ENCODE measurements at places on chromosomes 7 and 10. TPM values are rescaled to one million over a fixed set of nuclear protein-coding genes. Genes with fewer than 3 reads are reported as not detected.

Gene PIK3CG
- total RNA-seq: 7.2 TPM

Gene SGMS1
- total RNA-seq: 8.1 TPM

Gene ANKRD22
- total RNA-seq: 0.78 TPM

Gene LRRC61
- total RNA-seq: 22.3 TPM

Gene NUDT1
- total RNA-seq: 79.8 TPM

Gene AKR1C8
- total RNA-seq: not detected

Gene LEP
- not detected for total RNA-seq

Gene RSPH10B
- total RNA-seq: not detected

Gene ENTPD1
- 2.1 TPM for total RNA-seq

Gene ANKRD61
- 0.33 TPM for total RNA-seq

Gene SEMA3C
- not detected for total RNA-seq

Gene OR2A12
- not detected for total RNA-seq

Gene CPVL
- not detected for total RNA-seq

Gene PARP12
- 37.0 TPM for total RNA-seq

Gene YKT6
- total RNA-seq: 72.9 TPM

Gene RTKN2
- 10.0 TPM for total RNA-seq

Gene CAMK2B
- total RNA-seq: 0.32 TPM

Gene FEZF1
- total RNA-seq: not detected

Gene RAMP3
- total RNA-seq: not detected

Gene VSIR
- total RNA-seq: 54.5 TPM

Measured in activated naive CD4-positive, alpha-beta T cell treated with anti-CD3 and anti-CD28 coated beads, Interleukin-2, amount 50 U/mL, for 72 hours (primary cell).